ENCODE measurements at places on chromosomes 2 and 18. TPM values are rescaled to one million over a fixed set of nuclear protein-coding genes. Genes with fewer than 3 reads are reported as not detected.

DNA sequence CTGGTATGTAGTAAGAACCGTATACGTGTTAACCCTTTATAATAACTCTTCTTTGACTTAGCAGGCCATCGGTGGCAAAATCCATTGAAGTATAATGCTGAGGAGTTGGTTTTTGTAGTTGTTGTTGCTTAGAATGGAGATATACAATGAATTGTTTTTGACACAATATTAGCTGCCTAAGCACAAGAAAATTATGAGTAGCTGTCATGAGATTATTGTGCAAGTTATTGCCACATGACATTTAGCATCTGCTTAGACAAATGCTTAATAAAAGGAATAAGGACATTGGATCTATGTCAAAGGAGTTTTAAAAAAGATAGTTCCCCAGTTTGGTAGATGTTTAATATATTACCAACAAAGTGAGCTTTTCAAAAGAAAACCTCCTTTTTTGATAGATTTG lies 59.9 kb downstream of the ABCB11 start:
- peak; percentile 78 for DNase-seq
- peaks cover 14% of the 10 kb centered on the region for H3K4me1 ChIP-seq
- H3K4me3 ChIP-seq, result no peak overlapping the region
- H3K27me3 ChIP-seq, result no peaks in the 10 kb centered on the region

- peaks cover 95% of the 10 kb centered on the region for H3K36me3 ChIP-seq
- peaks cover 21% of the 10 kb centered on the region for H3K4me1 ChIP-seq
- no peak overlapping the region for H3K4me3 ChIP-seq
- H3K27ac ChIP-seq, result no peak overlapping the region
- H3K27me3 ChIP-seq, result no peaks in the 10 kb centered on the region
These were observed 48.6 kb downstream of the EMILIN2 start for GRCh38 chr18:2895391-2895790.

GRCh38 chr18:49510393-49511115 lies 23.5 kb upstream of the C18orf32 start:
- H3K27ac ChIP-seq, result no peak overlapping the region
- DNase-seq, result peak; percentile 41
- H3K4me3 ChIP-seq, result no peak overlapping the region
- H3K4me1 ChIP-seq, result no peaks in the 10 kb centered on the region
- no peaks in the 10 kb centered on the region for H3K36me3 ChIP-seq
- no peaks in the 10 kb centered on the region for H3K27me3 ChIP-seq

The DUSP19 gene
- 0.25 TPM for polyA plus RNA-seq

The MC5R gene
- not detected for polyA plus RNA-seq
